ENCODE measurements at places on chromosomes 12 and 14. TPM values are rescaled to one million over a fixed set of nuclear protein-coding genes. Genes with fewer than 3 reads are reported as not detected.

GPR137C gene
- 1.8 TPM for total RNA-seq

CCDC85C gene
- total RNA-seq = 3.4 TPM

MAP3K9 gene
- 0.13 TPM for total RNA-seq

NEUROD4 gene
- under 0.01 TPM for total RNA-seq

Measured in muscle of leg (tissue), 16 donors.